ENCODE measurements at places on chromosomes 12 and 14.

DNA sequence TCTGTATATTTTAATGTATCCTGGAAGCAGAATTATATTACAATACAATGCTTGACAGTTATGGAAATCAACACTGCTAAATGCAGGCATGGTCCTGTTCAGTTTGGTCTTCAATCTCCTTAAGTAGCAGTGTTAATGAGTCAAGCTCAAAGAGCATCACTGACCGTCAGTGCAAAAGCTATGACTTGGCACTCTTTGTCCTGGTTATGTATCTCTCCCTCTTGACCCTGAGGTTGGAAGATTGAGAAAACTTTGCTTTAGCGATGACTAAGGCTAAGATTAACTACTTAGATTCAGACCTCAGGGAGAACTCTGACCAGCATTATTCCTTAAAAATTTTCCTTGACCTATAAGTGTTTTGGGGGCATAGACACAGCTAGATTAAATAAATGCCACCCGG is 10.9 kb downstream of the CLEC7A start:
- DNase-seq: no peak

DNA sequence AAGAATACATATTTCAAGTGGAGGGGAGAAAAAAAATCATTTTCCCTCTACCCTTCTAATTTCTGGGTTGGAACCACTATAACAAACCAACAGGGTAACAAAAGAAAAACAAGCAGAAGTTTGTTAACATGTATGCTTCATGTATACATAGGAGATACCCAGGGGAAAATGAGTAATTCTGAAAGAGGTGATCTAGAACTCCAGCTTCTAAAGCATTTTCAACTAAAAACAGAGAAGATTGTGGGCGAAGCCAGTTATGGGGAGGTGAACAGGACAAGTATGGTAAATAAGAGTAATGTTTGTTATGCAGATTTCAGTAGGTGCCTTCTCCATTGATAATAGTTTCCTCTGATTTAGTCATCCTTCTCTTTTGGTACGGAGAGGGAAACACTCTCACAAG is 16.7 kb downstream of the FNTB start:
- no peak for DNase-seq

GRCh38 chr12:105443802-105444652 is 113.5 kb downstream of the C12orf75 start:
- DNase-seq: no peak

DNA sequence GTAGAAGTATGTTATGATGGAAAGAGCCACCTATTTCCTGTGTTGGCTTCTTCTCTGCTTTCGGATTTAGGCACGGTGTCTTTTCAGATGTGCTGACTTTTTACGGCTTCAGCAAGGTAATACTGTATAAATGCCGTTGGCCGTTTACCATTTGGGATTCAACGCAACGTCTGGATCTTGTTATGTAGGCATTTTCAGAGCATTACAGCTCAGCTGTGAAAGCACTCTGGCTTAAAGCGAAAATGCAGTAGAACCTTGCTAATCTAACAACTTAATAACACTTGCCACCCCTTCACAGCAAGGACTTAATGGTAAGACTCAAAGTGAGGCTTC is 229.9 kb downstream of the EFCAB11 start:
- DNase-seq: peak; percentile 24

DNA sequence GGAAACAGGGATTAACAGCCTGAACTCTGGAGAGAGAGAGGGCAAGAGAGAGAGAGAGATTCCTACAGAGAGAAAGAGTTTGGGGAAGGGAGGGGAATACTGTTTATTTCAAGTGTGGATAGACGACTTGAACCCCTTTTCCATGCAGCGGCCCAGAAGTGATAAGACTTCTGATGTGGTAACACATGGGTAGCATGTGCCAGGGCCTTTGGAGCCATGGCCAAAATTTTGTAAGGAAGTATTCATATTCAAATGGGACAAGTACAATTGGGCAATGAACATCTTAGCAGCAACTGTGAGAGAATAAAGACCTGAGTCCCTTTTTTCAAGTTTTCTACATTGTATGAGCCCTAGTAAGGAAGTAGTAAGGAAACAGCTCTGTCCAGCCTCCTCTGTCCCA is 42.4 kb upstream of the CCDC196 start:
- DNase-seq: no peak

GRCh38 chr12:25585662-25586061 is 32.6 kb upstream of the LMNTD1 start:
- no peak for DNase-seq

DNA sequence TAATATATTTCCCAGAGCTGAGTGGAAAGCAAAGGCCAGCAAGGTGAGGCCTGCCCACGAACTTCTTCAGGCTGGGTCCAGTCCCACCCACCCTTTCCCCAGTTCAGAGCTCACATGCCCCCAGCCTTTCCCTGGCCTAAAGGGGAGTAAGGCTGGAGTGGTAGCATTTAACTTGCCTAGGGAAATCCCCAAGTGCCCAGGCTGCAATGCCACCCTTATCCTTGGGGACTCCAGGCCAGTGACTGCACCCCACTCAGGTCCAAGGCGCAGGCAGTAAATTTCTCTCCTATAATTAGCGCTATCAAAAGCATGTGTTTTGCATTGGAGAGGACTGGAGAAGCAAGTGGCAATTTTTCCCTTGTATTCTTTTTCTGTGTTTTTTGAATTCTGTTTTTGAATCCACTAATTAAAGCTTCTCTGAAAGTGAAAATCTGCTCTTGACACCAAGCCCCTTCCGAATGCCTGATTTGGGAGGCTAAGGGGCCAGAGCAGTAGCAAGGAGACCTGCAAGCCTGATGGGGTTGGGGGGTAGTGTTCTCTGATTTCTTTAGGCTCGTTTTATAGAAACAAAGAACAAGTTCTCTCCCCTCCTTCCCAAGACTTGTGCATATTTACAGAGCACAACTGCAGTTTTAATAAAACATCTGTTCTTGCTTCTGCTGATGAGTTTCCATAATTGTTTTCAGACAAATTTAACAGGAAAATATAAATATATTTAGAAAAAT is 3.5 kb upstream of the HOXC6 start:
- no peak for DNase-seq

All from fibroblast of skin of left biceps (primary cell).